PC-9 (cell line): ENCODE measurements at places on chromosomes 3 and 15. TPM values are rescaled to one million over a fixed set of nuclear protein-coding genes. Genes with fewer than 3 reads are reported as not detected.
A peak's percentile ranks its signal among the peaks of the same experiment; 100 is the strongest.

GRCh38 chr3:157471064-157471463 is 32.2 kb downstream of the VEPH1 start:
- no peak for DNase-seq

GRCh38 chr3:43379343-43379742 is 93.0 kb downstream of the SNRK start:
- no peak for DNase-seq

GRCh38 chr3:58656631-58657030 is 9.9 kb downstream of the FAM3D start:
- no peak for DNase-seq

GRCh38 chr3:79534727-79535126 is 233.1 kb downstream of the ROBO1 start:
- DNase-seq, result no peak

Gene TUSC7
- total RNA-seq, result not detected in 2 replicates

GRCh38 chr3:131914090-131914691 is 120.6 kb downstream of the CPNE4 start:
- no peak for DNase-seq

GRCh38 chr15:79002581-79002980 is 57.7 kb upstream of the CTSH start:
- no peak for DNase-seq

GRCh38 chr15:61729646-61730045 is 330.6 kb downstream of the VPS13C start:
- no peak for DNase-seq

Gene SIDT1
- 1.2 and 3.3 TPM in 2 replicates for total RNA-seq

GRCh38 chr3:153443961-153444360 is 281.9 kb downstream of the RAP2B start:
- no peak for DNase-seq

Gene GP5
- total RNA-seq, result not detected in 2 replicates

GRCh38 chr15:79516155-79516554 is 84.0 kb downstream of the MINAR1 start:
- no peak for DNase-seq

DNA sequence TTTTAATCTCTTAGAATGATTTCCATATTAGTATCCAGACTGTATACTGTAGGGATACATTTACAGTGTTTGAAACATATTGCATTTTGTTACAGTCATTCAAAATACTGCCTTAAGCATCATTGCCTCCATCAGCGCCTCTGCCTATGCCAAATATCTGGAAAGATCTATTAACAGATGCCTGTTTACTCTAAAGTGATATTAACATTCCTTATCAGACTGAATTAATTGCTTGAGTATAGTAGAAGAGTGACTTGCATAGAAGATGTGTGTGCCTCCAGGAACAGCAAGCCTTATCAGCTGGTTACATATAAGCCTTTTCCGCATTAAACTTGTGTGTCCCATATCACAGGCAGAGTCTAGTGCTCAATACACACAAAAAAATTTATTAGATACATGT is 379.1 kb downstream of the CADM2 start:
- no peak for DNase-seq

DNA sequence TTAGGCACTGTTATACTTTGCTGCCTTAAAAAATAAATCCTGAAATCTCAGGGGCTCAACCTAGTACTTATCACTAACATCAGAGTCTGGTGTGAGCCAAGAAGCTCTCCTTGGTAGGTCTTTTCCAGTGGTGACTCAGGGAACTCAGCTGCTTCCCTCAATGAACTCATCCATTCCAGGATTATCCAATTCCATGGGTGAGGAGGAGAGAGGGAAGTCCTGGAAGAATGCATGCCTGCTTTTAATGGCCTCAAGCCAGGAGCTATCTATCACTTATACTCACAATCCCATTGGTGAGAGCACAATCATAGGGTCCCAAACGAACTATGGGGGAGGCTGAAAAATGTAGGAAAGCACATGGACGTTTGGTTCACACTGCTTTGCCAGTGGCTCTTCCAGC is 113.6 kb downstream of the POLR2M start:
- no peak for DNase-seq

DNA sequence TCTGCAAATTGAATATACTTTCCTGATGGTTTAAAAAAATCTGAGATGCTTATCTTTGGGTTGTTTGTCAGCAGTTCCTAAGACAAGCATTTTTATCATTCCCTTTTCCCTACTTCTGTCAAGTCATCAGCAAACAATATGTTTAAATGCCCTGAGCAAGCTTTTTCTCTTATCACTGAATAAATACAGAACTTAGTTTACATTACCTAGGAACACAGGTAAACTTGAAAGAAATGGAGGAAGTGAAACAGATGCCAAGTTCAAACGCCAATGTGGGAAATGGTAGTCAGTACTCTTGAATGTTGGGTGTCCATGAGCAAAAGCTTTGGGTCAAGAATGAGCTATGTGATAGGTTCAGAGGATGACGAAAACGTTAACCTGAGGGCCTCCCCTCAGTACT is 17.2 kb upstream of the TCAIM start:
- DNase-seq, result peak; percentile 64

Gene PRR20G
- not detected in 2 replicates for total RNA-seq

Gene CLDN11
- 1.4 and 1.9 TPM in 2 replicates for total RNA-seq

- no peak for DNase-seq
Observed at GRCh38 chr15:77251662-77252061, 168.2 kb downstream of the PEAK1 start.

- DNase-seq, result no peak
Observed at GRCh38 chr15:53625260-53625659, 134.2 kb downstream of the WDR72 start.

Gene ROPN1B
- 0.50 and 0.85 TPM in 2 replicates for total RNA-seq

GRCh38 chr3:46469680-46470357 is 5.1 kb upstream of the LTF start:
- DNase-seq, result no peak

DNA sequence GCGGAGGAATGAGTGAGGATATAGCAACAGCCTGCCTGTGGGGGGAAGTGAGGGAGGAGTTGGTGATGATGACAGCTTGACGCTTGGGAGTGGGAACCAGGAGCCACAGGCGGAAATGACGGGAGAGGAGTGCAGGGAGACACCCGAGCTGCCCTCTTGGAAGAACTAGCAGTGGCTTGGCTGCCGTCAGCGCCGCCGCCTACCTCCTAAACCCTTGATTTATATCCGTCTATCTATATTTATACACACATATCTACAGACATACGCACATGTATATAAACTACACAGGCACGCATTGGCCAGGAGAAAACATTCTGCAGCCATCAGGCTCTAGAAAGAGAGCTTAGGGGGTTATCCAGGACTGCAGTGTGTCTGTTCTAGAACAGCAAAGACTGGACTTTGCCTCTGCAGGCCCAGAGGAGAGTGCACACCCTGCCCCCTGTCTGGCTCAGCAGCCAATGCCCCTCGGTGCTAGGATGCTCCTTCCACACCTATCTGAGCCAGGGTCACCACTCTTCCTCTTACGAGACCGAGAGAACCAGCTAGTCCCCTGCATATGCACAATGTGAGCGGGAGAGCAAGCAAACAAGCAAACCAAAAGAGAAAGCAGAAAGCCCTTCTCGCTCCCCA is 45.3 kb upstream of the MAGEF1 start:
- DNase-seq, result no peak

DNA sequence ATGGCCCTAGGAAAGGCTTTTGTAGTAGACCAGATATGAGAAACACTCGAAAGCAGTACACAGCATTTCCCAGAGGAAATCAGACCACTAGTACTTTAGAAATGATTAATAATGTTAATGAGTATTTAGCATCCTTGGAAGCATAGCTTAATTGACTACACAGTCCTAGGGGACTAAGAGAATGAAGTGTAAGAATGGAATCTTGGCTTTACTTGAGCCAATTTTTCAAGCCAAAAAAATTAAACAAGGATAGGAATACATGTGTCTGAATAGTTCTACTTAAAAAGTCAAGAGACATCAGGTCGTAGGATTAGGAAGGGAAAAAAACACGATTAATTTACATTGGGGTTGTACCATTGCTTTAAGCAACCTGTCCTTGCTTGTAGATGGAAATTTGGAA is 38.2 kb downstream of the DPPA2 start:
- DNase-seq, result no peak

Gene TM4SF18
- total RNA-seq, result not detected in 2 replicates

Gene SPATA12
- total RNA-seq, result 0.43 and 0.57 TPM in 2 replicates

Gene LTF
- not detected in 2 replicates for total RNA-seq

DNA sequence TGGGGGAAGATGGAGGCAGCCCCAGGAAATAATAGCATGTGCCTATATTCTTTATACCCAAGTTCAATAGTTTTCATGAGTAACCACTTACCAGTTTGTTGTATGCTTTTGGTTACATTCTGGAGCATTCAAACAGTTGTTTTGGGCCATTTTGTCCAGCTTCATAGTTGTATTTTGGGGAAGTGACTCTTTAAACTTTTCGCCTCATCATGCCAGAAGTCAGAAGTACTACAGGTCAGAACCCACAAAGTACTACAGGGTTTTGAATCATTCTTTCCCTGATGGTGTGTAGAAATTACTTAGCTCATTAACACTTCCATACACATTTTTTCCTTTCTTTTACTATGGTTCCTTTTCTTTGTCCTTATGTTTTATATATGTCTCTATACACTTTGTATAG is 210.6 kb downstream of the ARPP21 start:
- DNase-seq, result no peak
